ENCODE measurements at places on chromosomes 16 and 17. TPM values are rescaled to one million over a fixed set of nuclear protein-coding genes. Genes with fewer than 3 reads are reported as not detected.

- DNase-seq = no peak
These were observed 32.5 kb upstream of the TNRC6C start for GRCh38 chr17:77925831-77926543.

DNA sequence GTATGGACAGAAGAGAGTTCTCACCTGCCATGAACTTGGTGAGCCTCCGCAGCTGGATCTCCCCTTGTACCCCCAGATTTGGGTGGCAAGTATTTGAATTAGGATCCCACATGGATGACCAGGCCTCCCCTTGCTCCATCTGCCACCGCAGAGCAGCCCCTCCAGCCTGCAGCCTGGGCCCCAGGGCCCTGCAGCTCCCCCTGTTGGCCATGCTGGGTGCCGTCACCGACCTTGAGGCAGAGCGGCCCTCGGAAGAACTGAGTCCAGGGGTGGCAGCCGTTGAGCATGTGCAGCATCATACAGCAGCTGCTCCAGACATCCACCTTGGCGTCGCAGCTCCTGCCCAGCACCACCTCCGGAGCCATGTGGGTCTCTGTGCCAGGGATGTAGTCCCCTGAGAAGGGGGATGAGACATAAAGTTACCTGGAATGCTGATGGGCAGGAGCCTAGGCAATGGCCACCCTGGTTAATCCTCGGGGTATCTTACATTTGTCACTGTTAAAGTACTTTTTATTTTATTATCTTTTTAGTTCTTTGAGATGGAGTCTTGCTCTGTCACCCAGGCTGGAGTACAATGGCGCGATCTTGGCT lies 9.0 kb upstream of the SPATA32 start:
- DNase-seq = no peak

DNA sequence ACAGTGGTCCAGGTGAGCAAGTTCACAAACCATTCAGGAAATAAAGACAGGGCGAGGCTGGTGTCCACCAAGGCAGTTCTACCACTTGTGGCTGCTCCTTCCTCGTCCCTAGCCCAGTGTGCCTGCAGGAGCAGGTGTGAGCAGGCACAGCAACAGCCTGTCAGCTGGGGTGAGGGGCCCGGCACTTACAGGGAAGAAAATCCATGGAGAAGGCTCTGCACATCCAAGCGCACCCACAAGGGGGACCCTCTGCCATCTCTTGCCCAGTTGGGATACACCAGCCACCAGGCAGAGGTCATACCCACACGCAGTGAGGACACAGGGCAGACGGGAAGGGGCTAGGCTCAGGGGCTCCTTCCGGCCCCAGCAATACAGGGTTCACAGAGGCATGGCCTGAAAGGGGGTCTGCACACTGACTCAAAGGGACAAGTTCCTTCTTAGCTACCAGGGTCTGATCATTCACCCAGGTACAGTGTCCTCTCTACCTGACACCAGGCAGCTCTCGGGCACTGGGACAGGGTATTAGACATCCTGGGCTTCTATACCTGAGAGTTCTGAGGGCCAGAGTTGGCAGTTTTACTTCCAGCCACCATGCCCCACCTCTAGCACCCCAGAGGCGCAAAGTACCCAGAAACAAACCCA lies 27.0 kb downstream of the CDIP1 start:
- DNase-seq = peak; percentile 54

DNA sequence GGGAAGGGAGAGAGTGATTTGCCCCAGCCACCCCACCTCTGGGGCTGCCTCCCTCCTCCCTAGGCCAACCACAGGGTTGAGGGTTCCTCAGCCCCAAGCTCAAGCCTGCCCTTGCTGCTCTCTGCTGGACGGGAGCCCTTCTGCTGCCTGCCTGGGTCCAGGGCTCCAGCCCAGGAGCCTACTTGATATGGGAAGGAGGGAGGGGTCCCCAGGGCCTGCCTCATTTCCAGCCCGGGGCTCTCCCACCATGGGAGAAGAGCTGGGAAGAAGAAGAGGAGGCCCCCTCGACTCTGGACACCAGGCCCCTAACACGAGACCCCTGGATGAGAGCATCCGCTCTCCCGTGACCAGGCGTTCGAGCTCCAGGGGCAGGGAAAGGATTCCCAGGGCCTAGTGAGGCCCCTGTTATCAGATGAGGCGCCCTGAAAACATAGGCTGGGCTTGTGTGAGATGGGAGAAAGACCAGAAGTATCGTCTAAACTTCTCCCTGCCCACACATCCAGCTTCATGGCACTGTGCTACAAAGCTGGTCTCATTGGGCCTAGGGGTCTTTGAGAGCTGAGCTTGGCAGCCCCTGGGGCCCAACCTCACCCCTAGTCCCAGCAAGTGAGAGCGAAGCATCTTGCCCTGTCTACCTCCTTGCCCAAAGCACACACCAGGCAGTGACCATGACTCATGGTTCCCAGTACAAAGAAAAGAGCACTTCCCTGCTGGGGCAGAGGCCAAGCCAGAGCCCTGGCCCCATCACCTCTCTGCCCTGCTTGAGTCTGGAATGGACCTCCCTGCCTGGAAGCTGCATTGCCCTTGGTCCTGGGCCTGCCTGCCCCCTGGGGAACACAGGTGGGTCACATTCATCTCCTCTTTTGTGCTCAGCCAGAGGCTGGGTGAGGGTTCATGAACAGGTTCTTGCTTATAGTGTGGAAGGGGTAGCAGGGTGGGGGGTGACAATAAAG lies 987 bp downstream of the SLC16A5 start:
- DNase-seq = peak; percentile 21

GRCh38 chr16:11914210-11915113 lies 1.3 kb downstream of the GSPT1 start:
- peak; percentile 21 for DNase-seq

DNA sequence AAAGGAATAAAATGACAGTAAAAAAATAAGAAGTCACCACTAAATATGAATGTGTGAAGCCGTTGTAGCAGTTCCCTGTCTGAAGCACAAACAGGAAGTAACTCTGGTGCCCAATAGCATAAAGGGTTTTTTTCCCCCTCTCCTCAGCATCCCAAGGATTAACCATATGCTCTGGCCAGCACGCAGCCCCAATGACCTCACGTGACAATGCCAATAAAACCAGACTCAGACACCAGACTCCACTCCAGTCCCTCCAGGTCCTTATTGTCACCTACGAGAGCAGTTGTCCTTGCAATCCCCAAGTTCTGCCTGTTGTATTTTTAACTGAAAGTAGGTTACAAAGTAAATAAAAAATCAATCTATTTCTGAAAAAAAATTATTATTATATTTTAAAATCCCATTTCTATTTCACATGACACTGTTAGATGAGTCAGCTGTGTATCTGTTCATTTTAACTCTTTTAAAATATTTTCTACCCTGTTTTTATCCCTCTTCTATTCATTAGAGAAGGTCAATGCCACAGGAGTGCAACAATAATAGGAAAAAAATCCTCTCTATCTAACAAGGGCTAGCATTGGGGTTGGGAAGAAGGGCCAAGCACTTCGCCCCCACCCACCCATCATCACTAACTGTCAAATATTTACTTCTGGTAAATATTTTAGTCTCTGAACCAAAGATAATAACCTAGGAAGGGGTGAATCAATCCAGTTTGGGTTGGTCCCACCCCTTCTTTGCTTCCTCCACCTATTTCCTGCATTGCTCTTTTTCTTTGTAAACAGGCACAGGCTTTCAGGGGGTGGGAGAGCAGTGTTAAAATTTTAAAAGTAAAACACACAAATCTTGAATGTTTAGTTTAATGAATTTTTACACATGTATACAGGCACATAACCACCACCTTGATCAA lies 6.6 kb downstream of the PRAC1 start:
- no peak for DNase-seq

GRCh38 chr16:68335175-68335574 lies 24.4 kb downstream of the PRMT7 start:
- no peak for DNase-seq

- no peak for DNase-seq
These were observed 4.0 kb downstream of the CA4 start for GRCh38 chr17:60153606-60154390.

GRCh38 chr17:69728816-69729215 lies 314.3 kb downstream of the MAP2K6 start:
- DNase-seq = no peak

DNA sequence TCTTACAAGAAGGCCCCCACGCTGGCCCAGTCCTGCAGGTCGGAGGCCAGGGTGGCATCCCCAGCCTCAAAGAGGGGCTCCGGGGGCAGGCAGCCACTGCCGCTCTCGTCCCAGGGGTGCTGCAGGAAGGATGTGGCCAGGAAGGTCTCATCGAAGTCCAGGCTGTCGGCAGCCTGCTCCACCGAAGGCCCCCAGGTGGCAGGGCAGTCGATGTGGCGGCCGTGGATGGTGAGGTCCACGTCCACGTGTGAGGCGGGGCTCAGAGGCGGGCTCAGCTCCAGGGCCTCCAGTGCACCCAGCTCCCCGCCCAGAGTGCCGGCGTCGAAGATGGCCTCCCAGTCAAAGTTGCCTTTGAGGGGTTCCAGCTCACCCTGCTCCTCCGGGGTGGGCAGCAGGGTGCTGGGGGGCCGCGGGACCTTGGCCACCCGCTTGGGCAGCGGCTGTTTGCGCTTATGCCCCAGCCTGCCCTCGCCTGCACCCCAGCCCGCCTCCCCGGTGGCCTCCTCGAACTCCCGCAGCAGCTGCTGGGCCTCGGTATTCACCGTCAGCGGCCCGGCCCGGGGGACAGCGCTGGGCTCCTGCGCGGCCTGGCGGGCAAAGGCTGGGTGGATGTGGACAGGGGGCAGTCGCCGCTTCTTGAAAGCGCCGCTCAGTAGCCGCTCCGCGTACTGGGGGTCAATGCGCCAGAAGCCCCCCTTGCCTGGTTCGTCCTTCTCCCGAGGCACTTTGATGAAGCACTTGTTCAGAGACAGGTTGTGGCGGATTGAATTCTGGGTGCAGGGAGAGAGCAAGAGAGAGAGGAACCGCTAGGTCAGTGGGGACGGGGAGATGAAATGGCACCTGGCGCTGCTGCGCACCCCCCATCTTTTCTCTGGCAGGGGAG lies 3.5 kb downstream of the FOXJ1 start:
- no peak for DNase-seq

GRCh38 chr16:24852281-24852721 lies 6.5 kb downstream of the SLC5A11 start:
- no peak for DNase-seq

- no peak for DNase-seq
These were observed 2.7 kb downstream of the KRT36 start for GRCh38 chr17:41486809-41487530.

DNA sequence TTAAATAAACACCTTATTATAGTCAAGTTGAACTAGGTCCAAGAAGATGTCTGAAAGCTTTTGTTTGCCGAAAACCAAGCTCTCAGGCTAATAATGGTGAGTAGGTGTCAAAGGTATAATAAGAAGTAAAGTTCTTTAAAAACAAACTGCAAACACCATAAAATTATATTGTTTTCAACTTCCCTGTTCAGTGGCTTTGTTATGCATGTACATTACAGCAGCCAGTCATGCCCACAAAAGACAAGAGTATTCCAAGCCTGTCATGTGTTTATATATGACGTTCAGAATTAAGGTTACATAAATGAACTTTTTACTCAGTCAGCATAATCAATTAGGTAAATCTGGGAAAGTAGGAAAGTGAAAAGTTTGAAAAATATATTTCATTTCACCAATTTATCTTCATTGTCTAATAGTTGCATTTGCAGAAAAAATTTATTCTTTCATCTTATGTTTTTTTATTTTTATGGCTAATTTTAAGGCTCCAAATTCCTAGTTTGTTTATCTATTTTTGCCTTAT lies 928.7 kb upstream of the SOX9 start:
- no peak for DNase-seq

GRCh38 chr17:46056800-46057304 lies 57.8 kb downstream of the STH start:
- DNase-seq = no peak

DNA sequence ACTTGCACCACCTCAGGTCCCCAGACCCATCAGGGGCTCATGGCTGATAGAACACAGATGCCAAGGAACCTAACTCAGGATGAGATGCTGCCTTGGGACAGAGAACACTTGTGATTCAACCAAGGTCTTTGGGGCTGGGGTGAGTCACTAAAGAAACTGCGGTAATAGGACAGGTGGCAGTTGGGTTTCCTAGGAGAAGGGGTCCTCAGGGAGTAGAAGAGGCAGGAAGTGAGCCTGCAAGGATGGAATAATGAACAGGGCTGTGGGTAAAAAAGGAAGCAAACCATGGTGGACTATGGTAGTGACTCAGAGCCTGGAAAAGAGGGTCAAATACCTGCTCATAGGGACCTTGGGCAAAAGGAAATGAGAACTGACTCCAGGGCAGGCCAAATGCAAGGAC lies 6.5 kb upstream of the PNPO start:
- no peak for DNase-seq

DNA sequence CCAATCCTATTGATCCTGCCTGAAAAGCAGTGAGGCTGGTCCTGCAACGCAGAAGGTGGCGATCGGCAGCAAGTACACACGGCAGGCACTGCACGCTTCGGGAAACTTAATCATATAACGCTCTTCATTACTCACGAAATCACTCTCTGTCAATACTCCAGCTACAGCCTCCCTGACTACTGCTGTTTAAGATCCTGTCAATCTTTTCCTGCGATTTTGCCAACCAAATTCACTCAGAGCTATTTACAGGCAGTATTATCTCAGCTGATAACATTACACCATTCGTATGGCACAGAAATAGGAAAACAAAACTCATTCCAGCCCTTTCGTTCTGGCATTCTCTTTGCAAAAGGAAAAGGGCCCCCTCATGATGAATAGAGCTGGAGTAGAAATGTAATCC lies 262.4 kb upstream of the CDH8 start:
- no peak for DNase-seq

Gene CTRB1
- polyA plus RNA-seq = not detected

Gene RNF157
- 6.9 TPM for polyA plus RNA-seq

Gene SLC35G6
- polyA plus RNA-seq = not detected

Gene NEUROD2
- polyA plus RNA-seq = not detected

Gene SMIM5
- polyA plus RNA-seq = 3.1 TPM

Gene ZG16
- not detected for polyA plus RNA-seq

Gene HEATR9
- polyA plus RNA-seq = not detected

Gene KRT20
- not detected for polyA plus RNA-seq

Gene MYOCD
- polyA plus RNA-seq = 7.0 TPM

Gene MILR1
- 1.5 TPM for polyA plus RNA-seq

Gene UTS2R
- polyA plus RNA-seq = not detected

Gene CMTM2
- polyA plus RNA-seq = not detected
